ENCODE measurements at places on chromosomes 6 and 20.

DNA sequence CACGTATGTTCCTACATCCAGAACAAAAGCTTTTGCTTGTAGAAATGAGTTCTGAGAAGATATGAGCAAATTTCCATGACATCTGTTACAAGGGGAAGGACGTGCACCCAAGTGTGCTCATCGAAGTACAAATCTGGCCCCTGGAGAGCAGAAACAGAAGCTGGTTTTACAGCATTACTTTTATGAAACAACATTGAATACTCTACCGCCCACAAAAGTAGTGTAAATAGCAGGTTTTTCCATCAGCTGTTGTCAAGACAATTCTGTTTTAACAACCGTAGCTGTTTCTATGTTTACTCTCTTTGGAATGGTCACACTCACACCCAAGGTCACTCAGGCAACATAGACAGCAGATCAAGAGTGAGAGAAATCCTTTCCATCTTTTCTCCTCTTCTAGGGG is 114.2 kb upstream of the SSTR4 start:
- no peak for DNase-seq

DNA sequence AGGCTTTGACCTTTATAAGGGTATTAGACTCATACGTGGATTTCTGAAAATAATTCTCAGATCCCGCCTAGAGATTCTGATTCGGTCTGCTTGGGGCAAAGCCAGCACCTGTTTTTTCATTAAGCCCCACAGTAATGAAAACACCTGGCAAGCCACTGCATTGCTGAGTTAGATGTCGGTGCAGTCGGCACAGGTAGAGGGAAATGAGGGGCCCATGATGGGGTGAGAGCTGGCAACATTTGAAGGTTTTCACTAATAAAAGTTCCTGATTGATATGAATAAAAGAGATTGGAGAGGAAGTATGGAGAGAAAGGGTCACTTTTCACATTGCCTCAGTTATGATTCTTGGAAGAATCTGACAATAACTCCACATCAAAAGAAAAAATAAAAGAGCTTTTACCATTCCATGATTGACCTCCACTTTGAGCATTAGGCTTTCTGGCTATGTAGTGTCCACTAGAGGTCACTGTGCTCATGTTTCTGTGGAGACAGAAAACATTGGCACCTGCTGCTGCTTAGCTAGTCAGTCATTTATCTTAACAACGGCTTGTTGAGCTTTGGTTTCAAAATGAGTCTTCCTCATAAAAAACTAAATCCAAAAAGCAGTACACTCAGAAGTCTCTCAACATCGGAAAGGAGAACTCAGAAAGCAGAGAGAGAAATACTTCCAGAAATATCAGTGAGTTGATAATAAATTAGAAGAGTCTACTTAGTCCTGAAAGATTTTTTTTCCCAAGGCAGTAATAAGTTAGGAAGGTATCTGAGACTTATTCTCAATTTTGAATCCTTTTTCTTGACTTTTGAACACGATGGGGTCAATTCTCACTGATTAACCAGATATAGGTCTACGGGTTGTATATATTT is 53.3 kb upstream of the KLHL31 start:
- DNase-seq, result peak; percentile 11

GRCh38 chr6:7232351-7232750 is 80.6 kb downstream of the SSR1 start:
- DNase-seq, result no peak

DNA sequence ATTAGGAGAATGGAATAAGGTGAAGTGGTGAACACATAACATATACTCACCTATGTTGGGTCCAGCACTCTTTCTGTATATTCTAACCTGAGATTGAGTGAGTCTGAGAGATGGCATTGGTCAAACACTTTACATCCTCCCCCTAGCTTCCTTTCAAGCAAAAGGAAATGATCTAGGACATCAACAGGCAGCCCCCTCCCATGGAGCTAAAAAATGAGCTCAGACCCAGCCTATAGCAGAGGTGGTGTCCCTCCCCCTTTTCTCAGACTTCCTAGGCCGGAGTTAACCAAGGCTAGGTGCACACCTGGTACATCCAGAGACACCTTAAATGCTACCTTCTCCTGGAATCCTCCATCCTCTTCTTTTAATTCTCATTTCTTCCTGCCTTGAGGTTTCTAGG is 5.5 kb upstream of the SDC4 start:
- no peak for DNase-seq

- DNase-seq, result no peak
Measured at GRCh38 chr20:49918446-49918845, 3.1 kb upstream of the SPATA2 start.

DNA sequence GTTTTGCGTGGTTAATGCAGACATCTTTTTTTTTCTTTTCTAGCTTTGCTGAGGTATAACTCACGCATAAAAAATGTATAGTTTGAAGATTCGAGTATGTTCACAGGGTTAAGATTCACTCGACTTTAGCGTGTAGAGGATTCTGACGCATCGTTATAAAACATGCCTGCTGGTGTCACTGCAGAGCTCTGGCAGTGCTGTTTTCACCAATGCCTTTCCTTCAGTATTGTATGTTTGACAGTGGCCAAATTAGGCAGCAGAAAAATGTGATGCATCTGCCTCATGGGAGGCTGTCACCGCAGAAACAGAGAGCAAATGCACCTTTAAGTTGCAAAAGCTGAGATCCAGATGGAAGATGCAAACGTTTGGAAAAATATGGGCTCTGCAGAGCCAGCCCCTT is 18.0 kb upstream of the SIRPB2 start:
- no peak for DNase-seq

DNA sequence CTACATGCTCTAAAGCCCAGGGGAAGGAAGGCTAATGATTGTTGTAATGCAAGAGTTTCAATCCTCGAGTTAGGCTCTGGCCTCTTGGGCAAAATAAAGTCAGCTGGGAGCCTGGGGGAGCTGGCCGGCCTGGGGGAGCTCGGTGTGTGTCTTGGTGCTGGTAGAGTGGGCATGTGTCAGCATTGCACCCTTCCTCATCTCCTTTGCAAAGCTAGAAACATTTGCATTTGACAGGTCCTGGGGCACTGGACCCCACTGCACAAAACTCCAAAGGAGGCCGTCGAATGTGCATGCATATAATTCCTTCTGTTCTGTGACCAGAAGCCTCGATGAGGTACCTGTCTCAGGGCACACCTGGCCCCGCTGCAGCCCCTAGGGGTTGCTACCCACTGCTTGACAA is 74.6 kb upstream of the SLC22A23 start:
- DNase-seq, result no peak

DNA sequence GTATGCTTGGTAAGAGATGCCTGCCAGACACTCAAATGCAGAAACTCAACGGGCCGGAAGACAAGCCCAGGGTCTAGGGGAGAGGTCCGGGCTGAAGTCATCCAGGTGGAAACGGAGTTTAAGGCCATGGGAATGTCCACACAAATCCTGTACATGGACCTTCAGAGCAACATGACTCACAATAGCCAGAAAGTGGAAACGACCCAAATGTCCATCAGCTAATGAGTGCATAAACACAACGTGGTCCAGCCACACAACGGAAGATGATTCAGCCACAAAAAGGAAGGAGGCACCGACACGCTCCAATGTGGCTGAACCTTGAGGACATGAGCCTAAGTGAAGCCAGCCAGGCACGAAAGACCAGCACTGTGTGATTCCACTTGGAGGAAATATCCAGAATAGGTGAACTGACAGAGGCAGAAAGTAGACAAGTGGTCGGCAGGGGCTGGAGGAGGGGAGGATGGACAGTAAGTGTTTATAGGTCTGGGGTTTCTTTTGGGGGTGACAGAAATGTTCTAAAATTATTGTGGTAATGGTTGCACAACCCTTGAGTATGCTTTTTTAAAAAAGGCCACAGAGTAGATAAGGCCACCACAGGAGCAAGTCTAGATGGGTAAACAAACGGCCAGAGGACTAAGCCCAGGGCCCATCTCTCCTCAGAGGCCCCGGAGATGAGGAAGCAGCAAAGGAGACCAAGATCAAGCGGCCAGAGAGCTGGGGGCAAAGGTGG is 105.6 kb downstream of the PREX1 start:
- no peak for DNase-seq

GRCh38 chr6:36676141-36677058 is 2.1 kb upstream of the CDKN1A start:
- no peak for DNase-seq

DNA sequence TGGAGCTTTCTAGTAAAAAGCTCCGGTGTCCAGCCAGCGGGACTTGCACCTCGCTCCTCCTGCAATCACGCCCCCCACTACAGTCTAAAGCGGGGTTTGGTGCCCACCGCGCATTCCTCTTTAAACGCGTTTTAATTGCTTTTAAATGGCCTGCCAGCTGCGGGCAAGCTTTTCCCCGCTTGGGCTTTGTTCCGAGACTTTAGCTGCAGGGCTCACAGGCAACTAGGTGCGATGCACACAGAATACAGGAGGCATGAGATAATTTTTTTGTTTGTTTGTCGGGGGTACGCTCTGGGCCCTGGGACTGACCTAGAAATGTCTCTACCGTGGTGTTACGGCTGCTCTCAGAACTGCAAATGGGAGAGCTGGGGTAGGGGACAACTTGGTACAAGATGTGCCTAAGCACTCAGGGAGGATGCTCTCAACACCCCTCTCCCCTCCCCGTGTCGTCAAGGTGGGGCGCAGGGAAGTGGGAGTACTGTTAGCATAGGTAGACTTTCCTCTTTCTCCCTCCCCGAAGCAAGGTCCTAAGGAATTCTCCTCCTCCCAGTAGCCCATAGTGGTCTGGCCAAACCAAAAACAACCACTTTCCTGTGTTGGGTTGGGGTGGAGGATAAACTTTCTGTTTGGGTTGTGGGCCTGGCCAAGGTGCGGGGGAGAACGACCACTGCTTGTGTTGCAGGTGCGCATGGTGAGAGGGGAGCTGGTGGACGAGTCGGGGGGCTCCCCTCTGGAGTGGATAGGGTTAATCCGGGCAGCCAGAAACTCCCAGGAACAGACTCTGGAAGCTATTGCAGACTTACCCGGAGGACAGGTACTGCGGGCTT is 1.6 kb downstream of the PRDM13 start:
- DNase-seq, result no peak

DNA sequence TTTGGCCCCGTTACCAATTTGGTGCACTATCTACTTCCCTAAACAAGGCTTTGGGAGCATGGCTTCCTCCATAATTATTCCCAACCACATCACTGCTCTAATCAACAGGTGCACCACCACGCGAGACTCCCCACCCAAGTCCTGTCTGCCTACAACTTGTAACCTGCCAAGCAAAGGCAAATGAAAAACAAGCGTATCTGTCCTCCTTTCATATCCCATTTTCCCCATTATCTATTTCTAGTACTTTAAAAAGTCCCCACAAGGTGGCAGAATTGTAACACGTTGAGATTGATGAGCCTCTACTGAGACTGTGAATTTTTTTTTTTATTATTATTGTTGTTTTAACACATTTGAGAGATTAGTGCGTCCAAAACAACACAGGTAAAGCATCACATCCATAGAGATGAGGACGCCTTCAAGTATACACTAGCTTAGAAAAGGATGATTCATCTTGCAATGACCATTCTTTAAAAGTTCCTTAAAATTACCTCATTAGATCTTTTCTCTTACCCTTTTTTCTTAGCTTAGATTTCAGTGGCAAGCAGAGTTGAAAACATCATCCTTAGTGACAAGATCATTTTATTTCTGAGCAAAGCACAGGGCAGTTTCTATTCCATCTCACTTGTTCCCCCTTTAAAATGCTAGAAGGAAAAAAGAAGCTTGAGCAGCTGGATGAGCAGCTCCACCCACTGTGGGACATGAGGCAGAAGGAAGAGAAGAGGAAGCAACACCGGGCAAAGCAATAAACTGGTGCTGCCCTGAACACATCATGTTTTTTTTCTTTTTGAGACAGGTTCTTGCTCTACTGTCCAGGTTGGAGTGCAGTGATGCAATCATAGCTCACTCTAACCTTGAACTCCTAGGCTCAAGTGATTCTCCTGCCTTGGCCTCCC is 210.8 kb downstream of the ARHGAP18 start:
- no peak for DNase-seq

- DNase-seq, result no peak
Measured at GRCh38 chr6:37972994-37973757, 153.6 kb downstream of the ZFAND3 start.
